ENCODE measurements at places on chromosomes 16 and 17.
A peak's percentile ranks its signal among the peaks of the same experiment; 100 is the strongest.

DNA sequence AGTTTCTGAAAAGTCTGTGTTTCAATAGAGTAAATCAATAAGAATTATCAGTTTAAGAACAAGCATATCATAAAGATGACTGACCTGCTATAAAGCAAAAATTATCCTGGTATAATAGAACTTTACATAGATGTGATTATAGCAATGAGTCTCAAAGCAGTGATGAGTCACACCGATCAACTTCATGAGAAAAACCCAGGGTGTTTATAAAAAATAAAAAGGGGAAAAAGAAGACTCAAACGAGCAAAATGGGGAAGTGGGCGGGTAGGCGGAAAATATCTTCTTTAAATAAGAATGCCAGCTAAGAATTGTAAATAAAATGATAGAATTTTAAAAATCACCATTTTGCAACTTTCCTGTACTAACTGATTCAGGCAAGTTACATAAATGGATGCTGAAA lies 46.8 kb downstream of the BRIP1 start:
- no peak for DNase-seq

- peak; percentile 46 for DNase-seq
Measured at GRCh38 chr17:62627219-62627903, at the start of gene MRC2. MRC2 (plus strand) TSS chr17:62627670; CDS start chr17:62627803, 133 bp downstream.

GRCh38 chr16:17992416-17992815 lies 344.1 kb downstream of the NPIPA8 start:
- no peak for DNase-seq

DNA sequence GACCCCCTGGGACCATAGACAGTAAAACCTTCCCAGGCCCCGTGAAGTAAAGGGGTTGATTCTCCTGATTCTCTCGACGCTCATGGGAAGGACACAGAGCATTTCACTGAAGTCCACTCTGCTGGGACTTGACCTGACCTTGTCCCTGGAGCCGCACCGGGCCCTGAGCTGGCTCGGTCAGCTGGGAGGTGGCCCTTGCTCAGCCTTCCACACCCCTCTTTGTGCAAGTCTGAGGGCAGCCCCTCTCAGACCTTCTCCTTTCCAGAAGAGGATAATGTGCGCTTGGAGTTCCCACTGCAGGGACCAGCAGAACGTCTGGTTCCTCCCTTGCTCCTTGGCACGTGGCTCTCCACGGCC lies 115.5 kb downstream of the RAP1GAP2 start:
- DNase-seq: no peak

DNA sequence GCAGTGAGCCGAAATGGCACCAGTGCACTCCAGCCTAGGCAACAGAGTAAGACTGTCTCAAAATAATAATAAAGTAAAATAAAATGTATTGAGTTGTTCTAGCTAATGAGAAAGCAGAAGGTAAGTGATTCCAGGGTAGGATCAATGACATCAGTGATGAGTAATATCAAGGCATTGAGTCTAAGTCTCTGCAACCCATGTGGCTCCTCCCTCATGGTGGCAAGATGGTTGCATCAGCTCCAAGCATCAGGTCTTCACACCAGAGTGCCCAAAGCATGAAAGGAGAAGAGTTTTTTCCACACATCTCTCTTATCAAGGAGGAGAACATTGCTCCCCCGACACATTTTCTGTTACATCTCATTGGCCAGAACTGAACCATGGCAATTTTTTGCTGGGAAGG lies 34.8 kb upstream of the GAS7 start:
- DNase-seq: no peak

GRCh38 chr17:34397265-34397664 lies 34.2 kb upstream of the CCL1 start:
- DNase-seq: no peak

GRCh38 chr17:45227926-45228762 lies 6.5 kb downstream of the FMNL1 start:
- DNase-seq: no peak

GRCh38 chr17:30308406-30308805 lies 16.7 kb upstream of the BLMH start:
- DNase-seq: no peak

DNA sequence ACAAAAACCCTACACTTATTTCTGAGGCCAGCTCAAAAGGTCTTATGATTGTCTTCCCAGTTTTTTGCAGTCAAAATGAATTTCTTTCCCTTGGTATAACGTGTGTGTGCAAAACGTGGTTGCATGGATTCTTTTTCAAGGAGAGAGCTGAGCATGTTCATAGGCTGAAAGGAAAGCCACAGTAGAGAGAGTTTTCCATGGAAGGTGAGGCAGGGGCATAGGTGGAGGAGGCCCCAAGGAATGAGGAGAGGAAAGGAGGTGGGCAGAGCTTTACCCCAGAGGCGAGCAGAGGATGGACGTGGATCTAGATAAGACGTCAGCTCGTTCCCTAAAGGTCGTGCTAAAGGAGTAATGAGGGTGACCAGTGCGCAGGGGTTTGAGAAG lies 22.8 kb downstream of the TRPV2 start:
- no peak for DNase-seq

DNA sequence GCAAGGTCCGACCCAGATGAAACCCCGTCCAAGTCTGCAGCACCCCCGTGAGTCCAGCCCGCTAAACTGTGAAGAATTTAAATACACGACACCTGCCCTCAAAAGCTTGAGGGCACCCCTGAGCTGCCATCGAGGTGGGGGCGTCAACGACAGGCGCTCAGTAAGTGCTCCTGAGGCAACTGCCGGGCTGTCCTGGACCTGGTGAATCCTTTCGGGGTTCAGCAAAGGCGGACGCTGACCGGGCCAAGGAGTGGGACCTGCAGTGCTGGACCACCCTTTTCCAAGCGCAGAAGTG lies 512 bp upstream of the ENDOV start:
- no peak for DNase-seq

DNA sequence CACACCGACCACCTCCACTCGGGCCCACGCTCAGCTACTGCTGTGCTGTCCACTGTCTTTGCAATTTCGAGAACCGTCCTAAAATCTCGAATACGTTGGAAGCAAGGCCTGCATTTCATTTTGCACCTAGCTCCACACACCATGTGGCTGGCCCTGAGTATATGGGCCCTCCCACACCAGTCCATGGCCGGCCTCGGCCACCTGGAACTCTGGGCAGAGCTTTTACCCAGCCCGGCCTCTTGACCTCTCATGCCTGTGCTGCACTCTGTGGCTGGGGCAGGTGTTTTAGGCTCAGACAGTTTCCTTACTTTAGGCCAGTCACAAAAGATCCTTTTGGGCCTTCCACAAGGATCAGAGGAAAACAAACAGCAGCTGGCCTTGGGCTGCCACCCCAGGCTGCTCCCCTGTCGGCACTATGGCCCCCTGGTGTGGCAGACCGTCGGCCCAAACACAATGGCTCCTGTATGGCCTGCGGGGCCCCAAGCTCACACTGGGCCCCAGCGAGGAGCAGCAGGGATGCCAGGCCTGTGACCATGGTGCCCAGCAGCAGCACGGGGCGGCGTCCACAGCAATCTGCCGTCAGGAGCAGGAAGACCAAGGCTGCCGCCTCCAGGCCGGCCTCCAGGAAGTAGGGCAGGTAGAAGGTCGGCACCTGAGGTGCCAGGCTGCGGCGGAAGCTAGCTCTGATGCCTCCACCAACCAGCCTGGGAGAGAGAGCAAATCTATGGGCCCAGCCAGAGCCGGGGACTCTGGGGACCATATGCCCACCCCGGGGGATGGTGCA lies 2.5 kb downstream of the SLC22A31 start:
- DNase-seq: no peak

DNA sequence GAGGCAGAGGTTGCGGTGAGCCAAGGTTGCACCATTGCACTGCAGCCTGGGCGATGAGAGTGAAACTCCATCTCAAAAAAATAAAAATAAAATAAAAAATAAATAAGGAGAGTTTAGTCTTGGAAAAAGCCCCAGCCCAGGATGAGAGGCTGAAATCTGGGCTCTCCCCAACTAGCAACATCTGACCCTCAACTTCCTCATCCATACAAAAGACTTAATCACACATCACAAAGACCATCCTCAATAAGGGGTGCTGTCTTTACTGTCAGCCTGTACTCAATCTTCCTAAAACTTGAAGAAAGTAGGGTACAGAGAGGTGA lies 11.4 kb upstream of the SLC4A1 start:
- DNase-seq: no peak

DNA sequence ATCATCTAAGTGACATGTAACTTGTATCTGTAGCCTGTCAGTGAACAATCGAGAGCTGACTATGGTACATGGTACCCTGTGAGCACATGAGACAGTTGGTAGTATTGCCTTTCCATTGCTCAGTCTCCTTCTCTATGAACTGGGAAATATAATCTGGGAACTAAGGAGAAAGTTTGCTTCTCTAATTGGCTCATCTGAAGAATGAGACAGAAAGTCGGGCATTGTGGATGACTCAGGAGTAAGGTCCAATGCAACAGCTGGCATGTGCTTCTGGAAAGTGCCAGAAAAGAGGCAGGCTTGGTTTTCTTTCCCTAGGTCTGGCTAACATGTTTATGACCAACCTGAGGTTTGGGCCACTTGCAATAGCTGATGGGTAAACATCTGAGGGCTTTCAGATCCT lies 51.9 kb downstream of the ZZEF1 start:
- DNase-seq: no peak

GRCh38 chr17:2703181-2703580 lies 8.4 kb downstream of the CLUH start:
- DNase-seq: peak; percentile 28

- DNase-seq: no peak
Measured at GRCh38 chr17:32993977-32994376, 2.3 kb downstream of the SPACA3 start.

GRCh38 chr17:28827672-28828071 lies 14.9 kb downstream of the FAM222B start:
- DNase-seq: no peak

DNA sequence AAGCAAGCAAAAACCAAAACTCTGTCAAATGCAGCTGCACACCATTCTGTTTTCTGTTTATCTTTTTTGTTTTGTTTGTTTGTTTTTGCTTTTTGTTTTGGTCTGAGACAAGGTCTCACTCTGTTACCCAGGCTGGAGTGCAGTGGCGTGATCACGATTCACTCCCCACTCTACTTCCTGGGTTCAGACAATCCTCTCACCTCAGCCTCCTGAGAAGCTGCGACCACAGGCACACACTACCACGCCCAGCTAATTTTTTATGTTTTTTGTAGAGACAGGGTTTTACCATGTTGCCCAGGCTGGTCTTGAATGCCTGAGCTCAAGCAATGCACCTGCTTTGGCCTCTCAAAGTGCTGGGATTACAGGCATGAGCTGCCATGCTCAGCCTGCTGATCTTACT lies 19.3 kb upstream of the SLFN13 start:
- no peak for DNase-seq

- DNase-seq: no peak
Measured at GRCh38 chr16:60816461-60816860, 1219.8 kb downstream of the CDH8 start.

- no peak for DNase-seq
Measured at GRCh38 chr17:81583589-81584342, 31.6 kb upstream of the FAAP100 start.

GRCh38 chr17:57898487-57899311 lies 48.9 kb upstream of the MRPS23 start:
- DNase-seq: no peak

DNA sequence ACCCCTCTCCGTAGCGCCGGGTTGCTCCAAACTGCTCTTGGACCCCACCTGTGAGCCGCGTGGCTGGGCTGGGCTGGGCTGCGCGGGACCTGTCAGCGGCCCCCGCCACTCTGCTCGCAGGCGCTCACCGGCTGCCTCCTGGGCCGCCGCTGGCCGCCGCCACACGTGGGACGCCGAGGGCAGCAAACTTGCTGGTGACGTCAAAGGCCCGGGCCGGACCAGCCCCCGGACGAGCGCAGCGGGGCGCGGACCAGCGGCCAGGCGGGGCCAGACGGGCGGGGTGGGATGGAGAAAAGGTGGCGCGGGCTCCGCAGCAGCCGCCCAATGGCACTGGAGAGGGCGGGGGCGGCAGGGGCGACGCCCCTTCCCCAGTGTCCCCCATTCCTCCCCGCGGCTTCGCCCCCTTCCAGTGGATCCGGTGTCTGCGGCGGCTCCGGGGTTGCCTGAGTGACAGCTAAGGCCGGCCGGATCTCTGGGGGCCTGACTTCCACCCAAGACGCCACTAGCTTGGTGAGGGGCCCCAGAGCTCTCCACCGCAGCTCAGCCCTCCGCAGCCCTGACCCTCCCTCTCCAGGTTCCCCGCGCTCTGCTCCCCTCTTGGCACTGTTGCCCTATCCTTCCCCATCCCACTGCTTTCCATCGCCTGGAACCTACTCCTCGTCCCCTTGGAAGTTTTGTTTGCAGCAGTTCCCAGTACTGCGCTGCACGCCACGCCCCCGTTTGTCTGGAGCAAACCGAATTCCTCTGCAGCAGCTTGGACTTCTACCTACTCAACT lies at the start of gene HS3ST3A1:
TSS of gene HS3ST3A1 (minus strand) at position 154 of the 776 bp plus-strand sequence. CDS start 800 bp downstream, outside the sequence.
- no peak for DNase-seq

- peak; percentile 1 for DNase-seq
Measured at GRCh38 chr17:8894673-8895578, 27.5 kb upstream of the PIK3R6 start.

DNA sequence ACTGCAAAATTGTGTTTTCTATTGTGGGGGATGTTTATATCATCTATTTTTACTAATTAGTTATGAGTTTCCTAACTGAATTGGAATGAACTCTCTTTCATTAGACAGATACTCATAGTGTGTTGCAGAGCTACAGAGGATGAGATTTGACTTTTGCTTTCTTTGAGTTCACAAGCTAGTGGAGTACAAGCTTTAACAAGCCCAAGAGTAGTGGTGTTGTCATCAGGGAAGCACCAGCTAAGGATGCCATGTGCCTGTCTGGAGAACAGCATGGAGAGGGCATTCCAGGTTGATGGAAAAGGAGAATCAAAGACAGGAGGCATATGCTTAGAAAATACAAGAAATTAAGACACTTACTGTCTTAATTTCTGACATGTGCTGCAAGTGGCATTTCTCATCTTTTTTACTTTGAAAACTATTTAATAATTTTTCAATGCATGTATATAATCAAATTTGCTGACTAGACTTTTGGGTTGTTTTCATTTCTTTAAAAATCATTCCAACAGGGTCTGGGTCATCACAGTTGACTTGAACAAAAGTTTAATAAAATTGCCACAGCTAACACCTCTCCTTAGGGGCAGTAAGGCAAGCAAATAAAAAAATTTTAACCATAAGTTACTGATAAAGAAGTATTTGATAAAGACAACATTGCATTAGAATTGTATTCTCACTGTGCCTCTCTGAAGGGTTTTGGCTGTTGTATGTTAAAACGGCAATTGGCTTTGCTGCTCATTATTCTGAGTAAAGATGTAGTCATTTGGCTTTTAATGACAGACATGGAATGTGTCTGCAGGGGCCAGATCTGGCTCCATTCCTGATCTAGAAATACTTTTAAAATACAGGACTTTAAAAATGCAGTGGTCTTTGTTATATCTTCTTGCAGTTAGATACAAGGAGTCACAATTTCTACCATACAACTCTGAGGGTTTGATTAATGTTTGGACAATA lies 323.7 kb upstream of the CDH11 start:
- DNase-seq: no peak

GRCh38 chr16:49150341-49150740 lies 131.3 kb downstream of the CBLN1 start:
- DNase-seq: peak; percentile 93

- no peak for DNase-seq
Measured at GRCh38 chr17:50081757-50082156, 13.4 kb upstream of the PDK2 start.

- peak; percentile 51 for DNase-seq
Measured at GRCh38 chr16:54647725-54648221, 282.9 kb upstream of the IRX5 start.

Measured in NCI-H1417 (cell line).